ENCODE measurements at places on chromosomes 6 and 20. TPM values are rescaled to one million over a fixed set of nuclear protein-coding genes. Genes with fewer than 3 reads are reported as not detected.

Gene BAK1
- 57.7 TPM for total RNA-seq

Gene MAK
- not detected for total RNA-seq

Gene ZNF512B
- total RNA-seq = 23.5 TPM

Gene RAMACL
- total RNA-seq = 5.3 TPM

Gene ADGRF5
- not detected for total RNA-seq

Gene NRSN1
- not detected for total RNA-seq

Gene TP53TG5
- not detected for total RNA-seq

Gene ID4
- not detected for total RNA-seq

Gene PACRG
- not detected for total RNA-seq

Gene RIPPLY2
- total RNA-seq = not detected

Gene SAMD5
- 2.3 TPM for total RNA-seq

Gene KIAA1755
- total RNA-seq = not detected

DNA sequence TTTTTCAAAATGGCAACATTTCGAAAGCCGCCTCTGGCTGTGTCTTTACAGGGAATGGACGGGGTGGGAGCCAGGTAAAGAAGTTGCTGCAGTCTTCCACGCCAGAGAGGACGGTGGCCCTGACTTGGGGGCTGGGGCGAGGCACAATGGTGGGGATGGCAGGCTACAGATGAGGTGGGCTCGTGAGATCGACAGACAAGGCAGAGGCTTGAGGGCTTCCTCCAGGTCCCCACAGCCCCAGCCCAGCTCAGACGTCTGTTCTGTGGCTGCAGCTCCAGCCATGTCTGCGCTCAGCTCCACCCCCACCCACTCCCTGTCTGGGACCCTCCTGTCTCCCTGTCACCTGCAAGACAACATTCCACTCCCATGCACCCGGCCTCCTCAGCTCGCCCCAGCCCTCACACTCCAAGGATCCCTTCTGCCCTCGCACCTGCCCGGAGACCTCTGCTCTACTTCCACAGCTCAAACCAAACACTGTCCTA lies 7.4 kb upstream of the C20orf144 start:
- no peak for DNase-seq

DNA sequence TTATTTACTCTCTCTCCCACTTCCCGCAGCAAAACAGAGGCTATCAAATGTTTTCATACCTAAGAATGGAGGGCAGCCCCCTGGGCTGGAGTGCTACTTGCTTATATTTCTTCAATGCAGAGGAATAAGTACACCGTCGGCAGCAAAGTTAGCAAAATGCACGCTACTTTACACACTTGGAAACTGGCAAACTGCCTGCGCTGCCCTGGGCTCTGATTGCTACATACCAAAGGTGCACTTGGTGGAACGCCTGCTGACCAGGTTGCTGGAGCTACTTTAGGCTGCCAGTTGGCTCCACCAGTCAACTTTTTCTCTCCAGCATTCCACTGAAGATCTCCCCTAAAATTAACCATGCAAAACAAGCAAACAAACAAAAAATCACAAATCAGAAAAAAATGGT lies 62.4 kb downstream of the PRSS35 start:
- peak; percentile 30 for DNase-seq

GRCh38 chr20:56285496-56285895 lies 37.0 kb downstream of the MC3R start:
- DNase-seq = peak; percentile 84

DNA sequence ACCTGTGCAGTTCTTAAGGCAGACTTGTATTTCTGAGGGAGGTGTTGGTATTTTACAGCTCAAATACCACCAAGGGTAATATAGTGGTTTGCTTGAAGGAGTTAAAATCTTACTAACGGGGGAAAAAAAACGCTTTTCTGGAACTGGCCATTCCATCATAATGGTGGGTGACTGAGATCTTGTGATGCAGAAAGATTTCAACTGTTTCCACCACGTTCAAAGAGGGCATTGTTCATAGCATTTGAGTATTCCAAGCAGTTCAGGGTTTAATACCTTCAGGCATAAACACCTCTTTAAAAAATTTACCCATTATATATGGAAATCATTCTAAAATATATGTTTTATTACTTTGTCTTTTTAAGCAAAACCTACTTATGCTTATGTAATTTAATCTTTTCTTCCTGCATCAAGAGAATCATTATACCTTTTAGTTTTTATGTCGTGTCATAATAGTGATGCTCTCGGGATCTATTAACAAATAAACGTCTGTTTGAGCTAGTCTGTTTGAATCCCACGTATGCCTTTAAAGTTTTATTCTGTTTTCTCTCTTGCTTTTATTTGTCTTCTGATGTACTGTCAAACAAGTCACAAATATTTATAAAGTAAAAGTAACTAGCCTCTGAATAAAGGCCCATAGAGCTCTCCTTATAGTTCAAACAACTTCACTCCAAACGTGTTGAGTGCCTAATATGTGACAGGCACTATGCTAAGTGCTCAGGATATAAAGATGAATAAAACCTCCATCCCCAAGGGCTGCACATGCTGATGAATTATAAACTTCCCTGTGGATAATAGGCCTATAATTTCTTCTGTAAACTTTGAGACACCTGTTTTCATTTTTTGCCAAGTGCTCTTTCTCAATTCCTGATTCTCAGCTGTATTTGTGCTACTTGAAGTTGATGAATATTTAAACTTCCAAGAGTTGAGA lies 298.8 kb upstream of the FERMT1 start:
- DNase-seq = no peak

DNA sequence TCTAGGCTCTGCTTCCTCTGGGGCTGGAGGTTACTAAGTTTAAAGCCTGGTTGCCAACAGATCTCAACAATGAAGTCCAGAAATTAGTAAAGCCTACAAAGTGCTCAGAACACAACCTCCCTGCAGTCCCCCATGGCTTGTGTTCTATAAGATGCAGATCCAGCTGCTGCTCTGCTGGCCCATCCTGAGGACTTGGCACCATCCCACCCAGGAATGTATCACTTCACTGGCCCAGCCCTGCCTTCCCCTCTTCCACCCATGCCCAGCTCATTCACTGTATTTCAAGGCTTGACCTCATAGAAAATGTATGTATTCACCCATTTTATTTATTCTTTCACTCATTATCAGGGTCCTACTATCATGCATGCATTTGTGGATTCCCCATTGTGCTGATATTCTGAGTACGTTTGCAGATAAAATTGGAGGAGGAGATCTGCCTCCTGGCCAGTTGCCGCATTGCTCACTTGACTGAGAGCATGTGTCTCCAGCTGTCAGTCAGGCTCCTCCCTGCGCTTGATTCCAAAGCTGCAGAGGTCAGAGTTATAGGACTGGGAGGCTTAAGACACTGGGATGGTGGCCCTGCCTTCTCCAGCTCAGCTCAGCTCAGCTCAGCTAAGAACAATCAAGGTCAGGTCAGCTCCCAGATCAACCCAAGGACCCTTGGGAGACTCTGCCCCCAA lies 104.8 kb downstream of the MAFB start:
- DNase-seq = no peak

- DNase-seq = peak; percentile 47
Measured at GRCh38 chr6:154805288-154805911, 72.2 kb downstream of the SCAF8 start.

GRCh38 chr20:47741669-47742608 lies 43.3 kb downstream of the SULF2 start:
- DNase-seq = no peak

DNA sequence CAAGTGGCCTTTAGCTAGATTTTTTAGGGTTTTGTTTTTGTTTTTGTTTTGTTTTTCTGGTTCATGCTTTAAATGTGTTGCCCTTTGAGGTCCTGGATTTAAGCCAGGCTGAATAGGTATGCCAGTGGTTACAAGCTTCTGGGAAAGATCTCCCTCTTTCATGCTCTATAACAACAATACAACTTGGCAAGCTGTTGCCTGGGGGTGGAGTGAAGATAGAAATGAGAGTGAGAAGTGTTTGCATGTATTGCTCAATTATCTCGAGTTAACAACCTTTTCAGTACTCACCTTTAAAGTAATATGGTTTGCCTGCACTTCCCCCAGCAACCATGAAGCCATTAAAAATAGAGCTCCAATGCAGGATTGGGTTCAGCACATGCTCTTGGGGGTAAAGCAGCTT lies 19.2 kb upstream of the HAO1 start:
- peak; percentile 74 for DNase-seq

GRCh38 chr6:2639896-2640295 lies 110.8 kb downstream of the MYLK4 start:
- DNase-seq = no peak

DNA sequence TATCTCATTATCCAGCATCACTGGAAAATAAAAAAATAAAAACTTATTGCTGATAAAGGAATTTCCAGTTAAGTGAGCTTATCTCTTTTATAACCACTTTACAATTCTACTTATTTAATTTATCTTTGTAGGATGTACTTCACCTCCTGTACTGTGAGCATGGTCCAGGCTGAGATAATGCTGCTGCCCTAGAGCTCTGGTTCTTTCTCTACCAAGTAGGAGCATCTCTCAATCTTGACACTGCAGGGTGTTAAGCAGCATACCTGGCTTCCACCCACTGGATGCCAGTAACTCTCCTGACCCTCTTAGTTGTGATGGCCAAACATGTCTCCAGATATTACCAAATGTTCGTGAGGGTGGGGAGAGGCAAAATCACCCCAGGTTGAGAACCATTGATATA lies 454.5 kb downstream of the ADGRB3 start:
- no peak for DNase-seq

DNA sequence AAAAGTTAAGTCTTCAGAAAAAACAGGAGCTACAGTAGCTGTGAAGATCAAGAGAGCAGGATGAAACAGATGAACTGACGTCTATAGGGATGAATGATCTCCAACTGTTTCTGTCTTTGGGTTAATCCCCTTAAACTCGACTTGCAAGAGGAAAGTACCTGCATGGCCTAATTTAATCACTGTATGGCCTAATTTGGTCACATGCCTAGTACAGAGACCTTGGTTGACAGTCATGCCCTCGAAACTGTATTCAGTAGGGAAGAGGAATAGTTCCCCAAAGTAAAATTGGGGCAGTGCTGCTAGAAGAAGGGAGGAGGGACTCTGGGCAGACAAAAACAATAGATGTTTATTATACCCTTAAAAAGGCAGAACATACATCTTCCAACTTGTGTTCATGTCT lies 10.0 kb upstream of the SMAP1 start:
- DNase-seq = no peak

GRCh38 chr20:17887331-17888030 lies 81.1 kb downstream of the SNX5 start:
- no peak for DNase-seq

DNA sequence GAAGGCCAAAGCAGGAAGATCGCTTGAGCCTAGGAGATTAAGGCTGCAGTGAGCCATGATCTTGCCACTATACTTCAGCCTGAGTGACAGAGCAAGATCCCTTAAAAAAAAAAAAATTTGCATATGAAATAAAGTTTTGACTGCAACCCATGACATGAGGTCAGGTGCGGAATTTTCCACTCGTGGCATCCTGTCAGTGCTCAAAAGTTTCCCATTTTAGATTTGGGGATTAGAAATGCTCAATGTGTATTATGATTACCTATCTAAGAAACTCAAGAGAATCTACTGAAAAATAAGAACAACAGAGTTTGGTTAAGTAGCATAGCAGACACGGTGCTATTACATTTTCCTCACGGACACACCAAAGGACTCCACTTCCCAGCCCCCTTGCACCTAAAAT lies 11.7 kb downstream of the SLC23A2 start:
- DNase-seq = no peak

GRCh38 chr6:142947714-142948480 lies 2.9 kb upstream of the HIVEP2 start:
- no peak for DNase-seq

DNA sequence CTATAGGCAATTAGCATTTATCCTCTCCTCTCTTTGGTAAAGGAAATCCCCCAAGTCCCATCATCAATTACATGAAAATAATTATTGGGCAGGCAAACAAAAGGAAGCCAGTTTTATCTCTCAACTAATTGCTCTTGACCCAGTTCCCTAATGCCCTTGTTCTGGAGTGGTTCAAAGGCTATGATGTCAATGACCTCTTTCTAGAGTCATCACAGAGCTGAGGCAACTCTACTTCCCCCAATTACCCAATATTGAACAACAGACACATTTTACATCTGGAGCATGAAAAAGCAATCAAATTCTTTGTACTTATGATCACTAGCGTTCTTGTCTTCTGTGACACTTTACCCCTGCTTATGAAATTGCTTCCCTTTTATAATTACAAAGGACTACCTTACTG lies 43.5 kb downstream of the NT5E start:
- no peak for DNase-seq

GRCh38 chr20:967796-968742 lies 34.0 kb downstream of the RSPO4 start:
- peak; percentile 43 for DNase-seq

DNA sequence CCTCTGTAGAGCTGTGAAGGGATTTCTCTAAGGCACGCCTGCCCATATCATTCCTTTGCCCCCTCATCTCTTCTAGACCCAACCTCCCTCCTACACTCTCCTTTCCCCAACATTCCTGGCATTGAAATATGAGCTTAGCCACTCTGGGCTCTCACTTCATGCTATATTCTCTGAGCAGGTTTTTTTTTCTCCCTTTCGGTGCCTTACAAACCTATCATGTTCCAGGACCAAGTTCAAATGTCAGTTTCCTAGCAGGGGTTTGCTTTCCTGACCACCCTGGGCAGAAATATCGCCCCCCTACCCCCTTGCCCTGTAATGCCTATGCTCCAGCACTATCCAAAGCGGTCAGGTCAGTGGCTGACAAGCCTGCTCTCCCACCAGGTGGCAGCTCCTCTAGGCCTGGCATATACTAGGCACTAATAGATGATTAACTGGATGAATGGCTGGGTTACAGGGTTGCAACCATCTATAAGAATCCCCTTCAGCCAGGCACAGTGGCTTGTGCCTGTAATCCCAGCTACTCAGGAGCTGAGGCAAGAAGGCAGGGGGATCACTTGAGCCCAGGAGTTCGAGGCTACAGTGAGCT lies 25.7 kb upstream of the AAR2 start:
- no peak for DNase-seq

GRCh38 chr6:42898891-42899361 lies 16.9 kb upstream of the PTCRA start:
- DNase-seq = peak; percentile 65

DNA sequence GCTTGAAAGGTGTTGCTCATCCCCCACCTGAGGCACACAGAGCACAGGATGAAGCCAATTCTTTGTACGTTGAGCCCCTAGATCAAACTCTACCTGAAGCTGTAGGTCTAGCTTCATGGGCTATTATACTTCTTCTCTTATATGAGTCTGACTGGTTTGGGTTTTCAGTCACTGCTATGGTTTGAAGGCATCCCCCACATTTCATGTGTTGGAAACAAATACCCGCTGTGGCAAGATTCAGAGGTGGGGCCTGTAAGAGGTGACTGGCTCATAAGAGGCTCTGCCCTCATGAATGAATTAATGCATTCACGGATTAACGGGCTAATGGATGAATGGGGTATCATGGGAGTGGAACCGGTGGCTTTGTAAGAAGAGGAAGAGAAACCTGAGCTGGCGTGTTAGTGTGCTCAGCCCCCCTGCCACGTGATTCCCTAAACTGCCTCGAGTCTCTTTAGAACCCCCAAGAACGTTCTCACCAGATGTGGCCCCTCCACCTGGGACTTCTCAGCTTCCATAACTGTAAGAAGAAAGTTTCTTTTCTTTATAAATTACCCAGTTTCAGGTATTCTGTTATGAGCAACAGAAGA lies 39.2 kb downstream of the PREX1 start:
- DNase-seq = no peak

GRCh38 chr6:143135325-143135724 lies 74.6 kb downstream of the AIG1 start:
- DNase-seq = peak; percentile 4

GRCh38 chr6:161963634-161964234 lies 689.9 kb upstream of the AGPAT4 start:
- no peak for DNase-seq

GRCh38 chr6:151269321-151269995 lies 29.7 kb downstream of the AKAP12 start:
- peak; percentile 55 for DNase-seq

All from MCF 10A (cell line).